ENCODE measurements at places on chromosomes 1 and 21.
A peak's percentile ranks its signal among the peaks of the same experiment; 100 is the strongest.

DNA sequence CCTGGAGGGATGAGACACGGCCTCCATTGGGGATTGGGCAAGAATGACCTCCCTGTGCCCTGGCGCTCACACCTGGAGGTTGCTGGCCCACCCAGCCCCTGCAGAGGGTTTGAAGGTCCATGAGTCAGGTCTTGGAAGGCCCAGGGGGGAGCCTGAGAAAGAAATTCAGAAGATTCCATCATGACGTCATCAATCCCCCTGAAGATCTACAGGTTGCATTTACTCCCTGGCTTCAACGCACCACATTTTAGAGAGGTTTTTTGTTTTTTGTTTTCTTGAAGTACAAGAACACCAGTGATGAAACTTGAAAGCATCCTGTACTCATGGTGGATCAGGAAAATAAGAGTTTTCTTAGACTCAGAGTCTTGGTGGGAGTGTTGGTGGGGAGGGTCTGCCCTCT, 82.4 kb upstream of the SLC25A33 start:
- no peak for DNase-seq

GRCh38 chr21:40272037-40272436, 404.8 kb downstream of the PCP4 start:
- no peak for DNase-seq

GRCh38 chr1:111669268-111669667, 49.7 kb downstream of the RAP1A start:
- DNase-seq, result no peak

GRCh38 chr1:40844887-40845878, 17.0 kb downstream of the CITED4 start:
- no peak for DNase-seq

- DNase-seq, result no peak
These were observed 197.5 kb downstream of the BRINP2 start for GRCh38 chr1:177368255-177368654.

DNA sequence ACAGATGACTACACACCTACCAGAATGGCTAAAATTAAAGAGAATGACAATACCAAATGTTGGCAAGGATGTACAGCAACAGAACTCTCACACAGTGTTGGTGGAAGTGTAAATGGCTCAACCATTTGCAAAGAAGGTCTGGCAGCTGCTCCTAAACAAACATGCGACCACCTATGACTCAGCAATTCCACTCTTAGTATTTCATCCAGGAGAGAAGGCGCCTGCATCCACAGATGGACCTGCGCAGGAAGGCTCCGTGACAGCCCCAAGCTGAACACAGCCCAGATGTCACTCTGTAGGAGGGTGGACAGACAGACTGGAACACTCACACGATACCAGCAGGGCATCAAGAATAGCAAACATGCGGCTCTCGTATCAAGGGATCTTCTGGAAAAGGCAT, 6.7 kb downstream of the PTTG1IP start:
- peak; percentile 18 for DNase-seq

- DNase-seq, result no peak
These were observed 1554.0 kb downstream of the KCNT2 start for GRCh38 chr1:195054217-195054687.

DNA sequence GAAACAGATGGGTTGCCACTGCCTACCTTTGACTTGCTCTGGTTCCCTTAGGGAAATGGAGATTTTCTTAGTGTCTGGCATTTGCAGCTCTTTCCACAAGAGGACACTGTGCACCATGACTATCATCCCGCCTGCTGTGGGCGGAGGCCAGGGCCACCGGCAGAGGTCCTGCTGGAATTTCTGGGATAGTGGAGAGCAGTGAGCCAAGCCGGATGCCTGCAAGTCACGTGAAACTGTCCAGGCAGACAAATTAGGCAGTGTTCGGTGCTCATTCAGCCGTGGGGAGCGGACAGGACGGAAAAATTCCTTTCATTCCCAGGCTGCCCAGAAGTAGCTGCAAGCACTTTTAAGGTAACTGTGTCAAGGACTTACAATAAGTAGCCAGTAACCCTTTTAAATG, 43.4 kb downstream of the IGSF5 start:
- DNase-seq, result peak; percentile 90

DNA sequence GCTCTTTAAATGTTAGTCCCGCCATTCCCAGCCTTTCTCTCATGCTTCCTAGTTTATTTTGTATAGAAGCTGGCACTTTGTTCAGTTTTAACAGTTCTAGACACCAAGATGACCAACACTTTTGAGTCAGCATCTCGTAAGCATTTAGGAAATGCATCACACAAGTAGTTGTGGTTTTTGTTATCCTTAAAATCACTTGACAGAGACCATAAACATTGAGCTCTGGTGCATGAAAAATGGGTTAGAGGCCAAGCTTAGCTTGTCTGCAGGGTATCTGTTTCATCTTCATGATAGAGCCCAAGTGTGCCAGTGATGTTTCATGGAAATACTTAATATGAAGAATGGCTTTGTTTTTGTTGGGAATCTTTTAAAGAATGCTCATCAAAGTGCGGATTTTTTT, 159.7 kb downstream of the DISP1 start:
- no peak for DNase-seq

DNA sequence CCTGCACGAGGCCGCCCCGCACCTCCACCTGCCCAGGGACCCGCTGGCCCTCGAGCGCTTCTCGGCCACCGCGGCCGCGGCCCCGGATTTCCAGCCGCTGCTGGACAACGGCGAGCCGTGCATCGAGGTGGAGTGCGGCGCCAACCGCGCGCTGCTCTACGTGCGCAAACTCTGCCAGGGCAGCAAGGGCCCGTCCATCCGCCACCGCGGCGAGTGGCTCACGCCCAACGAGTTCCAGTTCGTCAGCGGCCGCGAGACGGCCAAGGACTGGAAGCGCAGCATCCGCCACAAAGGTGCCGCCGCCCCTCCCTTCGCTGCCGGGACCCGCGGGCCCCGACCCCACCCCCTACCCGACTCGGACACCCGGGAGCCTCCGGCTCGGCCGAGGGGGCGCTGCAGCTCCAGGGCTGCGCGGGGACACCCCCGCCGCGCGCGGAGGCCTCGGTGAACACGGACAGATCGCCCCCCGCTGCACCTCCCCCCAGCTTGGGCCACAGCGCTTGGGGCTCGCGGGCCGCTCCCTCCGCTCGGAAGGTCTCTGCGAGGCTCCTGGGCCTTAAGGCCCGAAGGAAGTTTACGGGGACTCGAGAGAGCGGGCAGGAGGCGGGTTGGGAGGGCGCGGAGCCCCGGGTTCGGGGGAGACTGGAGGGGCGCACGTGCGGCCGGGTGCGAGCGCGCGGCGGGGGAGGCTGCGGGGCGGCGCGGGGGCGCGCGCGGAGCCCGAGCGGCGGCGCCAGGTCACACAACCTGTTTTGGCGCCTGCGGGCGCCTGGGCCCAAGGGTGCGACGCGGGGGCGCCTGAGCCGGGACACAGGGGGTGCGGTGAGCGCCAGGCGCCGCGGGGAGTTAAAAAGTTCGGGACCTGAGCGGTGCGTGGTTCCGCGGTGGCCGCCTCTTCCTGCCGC, 1.2 kb downstream of the SAMD11 start:
- DNase-seq, result no peak

- DNase-seq, result peak; percentile 54
These were observed 230.8 kb downstream of the PAPPA2 start for GRCh38 chr1:176693697-176694329.

DNA sequence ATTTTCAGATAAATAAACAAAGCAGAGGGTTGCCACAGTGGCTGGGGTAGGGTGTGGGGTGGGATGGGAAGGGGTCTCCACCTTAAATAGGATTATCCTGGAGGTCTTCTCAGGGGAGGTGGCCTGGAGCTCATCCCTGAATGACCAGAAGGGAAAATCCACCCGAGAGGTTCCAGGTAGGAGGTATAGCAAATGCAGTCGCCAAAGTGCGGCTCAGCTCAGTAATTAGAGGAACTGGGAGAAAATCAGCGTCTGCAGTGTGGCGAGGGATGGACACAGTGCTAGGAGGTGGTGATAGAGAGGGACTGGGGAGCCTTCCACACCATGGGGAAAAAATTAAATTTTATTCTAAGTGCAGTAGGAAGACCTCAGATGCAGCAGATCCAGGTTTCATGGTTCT, 584.5 kb downstream of the MATN1 start:
- no peak for DNase-seq

DNA sequence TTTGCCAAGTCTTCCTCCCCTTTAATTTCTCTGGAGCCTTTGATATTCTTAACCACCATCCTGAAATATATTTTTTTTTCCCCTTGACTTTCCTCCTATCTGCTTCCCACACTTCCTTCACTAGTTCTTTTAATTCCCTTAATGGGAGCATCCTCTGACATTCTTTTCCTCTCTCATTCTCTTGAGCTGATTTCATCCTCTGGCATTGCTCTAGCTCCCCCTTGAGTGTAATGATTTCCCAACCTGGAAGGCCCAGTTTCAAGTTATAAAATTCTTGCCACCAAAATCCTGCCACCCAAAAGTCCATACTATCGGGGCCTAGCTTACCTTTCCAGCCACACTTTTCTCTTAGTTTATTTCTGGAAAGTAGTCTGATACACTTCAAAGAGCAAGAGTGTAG, 39.5 kb upstream of the UBE2U start:
- no peak for DNase-seq

DNA sequence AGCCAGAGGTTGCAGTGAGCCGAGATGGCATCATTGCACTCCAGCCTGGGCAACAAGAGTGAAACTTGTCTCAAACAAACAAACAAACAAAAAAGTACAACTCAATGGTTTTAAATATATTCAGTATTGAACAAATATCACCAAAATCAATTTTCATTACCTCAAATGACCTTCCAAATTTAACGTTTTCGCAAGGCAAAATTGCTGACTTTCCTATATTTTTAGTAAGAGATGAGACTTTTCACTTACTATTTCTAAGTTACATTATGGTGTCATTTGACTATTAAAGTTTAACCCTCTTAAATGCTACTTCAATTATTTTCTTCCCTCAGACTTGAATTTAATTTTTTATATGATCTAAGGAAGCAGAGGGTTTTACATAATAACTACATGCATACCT, 23.0 kb upstream of the ABCB10 start:
- DNase-seq, result no peak

DNA sequence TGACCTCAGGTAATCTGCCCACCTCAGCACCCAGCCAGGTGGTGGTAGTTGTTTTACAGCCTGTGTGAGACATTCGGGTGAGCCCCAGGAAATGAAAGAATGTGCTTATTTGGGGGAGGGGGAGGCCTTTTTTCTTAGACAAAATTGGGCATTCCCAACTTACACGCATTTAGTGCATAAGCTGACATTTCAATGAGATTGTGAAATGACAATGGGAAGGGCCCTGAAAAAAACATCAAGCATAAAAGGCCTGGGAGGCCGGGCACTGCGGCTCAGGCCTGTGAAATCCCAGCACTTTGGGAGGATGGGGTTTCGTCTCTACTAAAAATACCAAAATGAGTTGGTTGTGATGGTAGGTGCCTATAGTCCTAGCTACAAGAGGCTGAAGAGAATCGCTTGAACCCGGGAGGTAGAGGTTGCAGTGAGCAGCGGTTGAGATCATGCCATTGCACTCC, 5.0 kb downstream of the GAS5 start:
- no peak for DNase-seq

- DNase-seq, result no peak
These were observed 50.2 kb downstream of the SLC25A24 start for GRCh38 chr1:108149796-108150467.
